ENCODE measurements at places on chromosomes 2 and 18. TPM values are rescaled to one million over a fixed set of nuclear protein-coding genes. Genes with fewer than 3 reads are reported as not detected.

RAD51AP2 gene
- polyA plus RNA-seq, result not detected

FTCDNL1 gene
- polyA plus RNA-seq, result 1.9 TPM

UBXN4 gene
- polyA plus RNA-seq, result 193 TPM

MALT1 gene
- polyA plus RNA-seq, result 12.6 TPM

GULP1 gene
- 6.1 TPM for polyA plus RNA-seq

PRSS56 gene
- polyA plus RNA-seq, result not detected

DNA sequence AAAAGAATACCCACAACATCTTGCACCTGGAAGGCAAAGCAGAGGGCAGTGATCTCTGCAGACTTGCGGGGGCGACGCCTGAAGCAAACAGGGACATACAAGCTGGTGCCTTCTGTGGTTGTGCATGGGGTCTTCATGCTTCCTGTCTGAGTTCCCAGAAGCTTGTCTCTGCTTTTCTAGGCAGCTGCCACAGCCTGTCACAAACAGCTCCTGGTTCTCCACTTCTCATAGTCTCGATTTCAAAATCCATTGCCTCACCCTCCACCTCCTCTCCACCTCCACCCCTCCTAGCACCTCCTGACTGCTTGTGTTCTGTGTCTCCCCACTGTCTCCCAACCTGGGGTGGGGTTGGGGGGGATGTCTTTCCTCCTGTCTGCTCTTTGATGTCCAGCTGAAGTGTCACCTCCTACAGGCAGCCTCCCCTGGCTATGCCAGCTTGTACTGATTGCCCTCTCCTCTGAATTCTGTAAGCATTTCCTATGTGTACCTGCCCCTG is 1.7 kb upstream of the PROC start:
- H3K4me3 ChIP-seq, result no peak overlapping the region
- H3K27me3 ChIP-seq, result no peaks in the 10 kb centered on the region
- DNase-seq, result no peak
- no peaks in the 10 kb centered on the region for H3K36me3 ChIP-seq

DNA sequence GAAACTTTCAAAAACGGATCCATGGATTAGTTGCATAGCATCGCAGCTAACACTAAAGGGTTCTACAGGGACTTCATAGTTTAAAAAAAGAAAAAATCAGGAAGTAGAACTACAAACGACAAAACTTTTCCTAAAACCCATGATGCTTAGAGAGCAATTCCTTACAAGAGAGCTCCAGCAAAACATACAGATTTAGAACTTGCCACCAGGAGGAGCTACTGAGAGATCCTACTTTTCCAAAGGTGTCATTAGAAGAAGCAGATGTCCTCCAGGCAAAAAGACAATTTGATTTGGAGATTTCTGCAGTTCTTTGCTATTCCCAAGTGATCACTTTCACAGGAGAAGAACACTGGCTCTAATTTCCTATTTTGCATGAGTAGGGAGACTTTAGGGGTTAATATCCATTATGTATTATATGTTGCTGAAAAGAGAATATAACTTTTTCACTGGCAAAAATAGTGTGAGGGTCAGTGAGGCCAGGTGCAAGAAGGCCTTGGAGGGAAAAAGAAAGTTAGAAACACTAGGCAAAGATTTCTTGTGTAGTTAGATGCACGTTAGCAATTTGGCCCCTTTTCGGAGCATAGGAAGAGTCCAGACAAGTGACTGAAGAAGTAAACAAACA is 436.2 kb downstream of the SUCLG1 start:
- H3K36me3 ChIP-seq, result no peaks in the 10 kb centered on the region
- no peaks in the 10 kb centered on the region for H3K27me3 ChIP-seq
- peak; percentile 53 for DNase-seq
- no peak overlapping the region for H3K27ac ChIP-seq

- no peak for DNase-seq
- H3K4me1 ChIP-seq, result no peaks in the 10 kb centered on the region
- H3K27ac ChIP-seq, result no peak overlapping the region
- H3K27me3 ChIP-seq, result no peaks in the 10 kb centered on the region
- no peak overlapping the region for H3K4me3 ChIP-seq
Observed at GRCh38 chr2:141423124-141423523, 707.7 kb downstream of the LRP1B start.

GRCh38 chr18:58012356-58012755 is 31.7 kb upstream of the NEDD4L start:
- H3K27ac ChIP-seq, result no peak overlapping the region
- peaks cover 22% of the 10 kb centered on the region for H3K4me1 ChIP-seq
- H3K4me3 ChIP-seq, result no peak overlapping the region
- no peaks in the 10 kb centered on the region for H3K27me3 ChIP-seq
- DNase-seq, result no peak

DNA sequence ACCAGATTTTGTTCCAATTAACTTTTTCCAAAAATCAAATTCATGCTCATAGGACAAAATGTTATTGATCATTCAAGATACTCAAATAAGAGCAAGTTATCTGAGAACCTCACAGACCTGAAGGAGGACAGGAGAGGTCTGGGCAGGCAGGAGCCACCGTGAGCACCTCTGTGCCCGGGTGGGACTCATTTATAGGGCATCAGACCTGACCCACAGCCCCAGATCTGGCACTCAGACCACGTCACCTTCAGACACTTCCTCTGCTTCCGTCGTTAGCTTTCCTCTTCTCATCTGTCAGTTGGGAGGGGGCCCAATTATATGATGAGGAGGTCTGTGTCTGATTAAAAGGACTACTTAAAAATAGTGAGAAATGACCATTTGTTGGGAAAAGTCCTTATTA is 169.4 kb downstream of the EIPR1 start:
- no peak overlapping the region for H3K4me3 ChIP-seq
- H3K27me3 ChIP-seq, result no peaks in the 10 kb centered on the region
- no peak for DNase-seq
- no peaks in the 10 kb centered on the region for H3K4me1 ChIP-seq
- H3K36me3 ChIP-seq, result no peaks in the 10 kb centered on the region
- no peak overlapping the region for H3K27ac ChIP-seq

GRCh38 chr2:179932786-179933185 is 71.4 kb upstream of the ZNF385B start:
- no peak overlapping the region for H3K4me3 ChIP-seq
- H3K27ac ChIP-seq, result no peak overlapping the region
- peaks cover 6% of the 10 kb centered on the region for H3K4me1 ChIP-seq
- peak; percentile 22 for DNase-seq
- no peaks in the 10 kb centered on the region for H3K27me3 ChIP-seq
- H3K36me3 ChIP-seq, result no peaks in the 10 kb centered on the region

DNA sequence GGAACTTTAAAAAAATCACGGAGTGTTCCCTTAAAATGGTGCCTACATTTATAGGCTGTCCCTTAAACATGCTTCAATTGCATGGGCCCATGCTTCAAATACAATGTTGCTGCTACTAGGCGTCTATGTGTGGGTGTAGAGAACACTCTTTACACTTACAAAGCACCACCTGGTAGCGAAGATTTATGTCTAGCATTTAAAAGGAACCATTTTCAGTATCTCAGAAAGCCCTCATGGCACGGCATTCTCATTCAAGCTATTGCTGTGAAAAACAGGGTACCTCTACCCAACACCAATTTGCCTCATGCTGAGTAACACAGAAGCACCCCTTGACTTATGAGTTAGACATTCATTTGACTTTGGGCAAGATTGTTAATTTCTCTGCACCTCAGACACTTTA is 112.9 kb upstream of the CNTNAP5 start:
- no peaks in the 10 kb centered on the region for H3K27me3 ChIP-seq
- H3K27ac ChIP-seq, result no peak overlapping the region
- H3K4me3 ChIP-seq, result no peak overlapping the region
- no peaks in the 10 kb centered on the region for H3K4me1 ChIP-seq
- DNase-seq, result no peak

DNA sequence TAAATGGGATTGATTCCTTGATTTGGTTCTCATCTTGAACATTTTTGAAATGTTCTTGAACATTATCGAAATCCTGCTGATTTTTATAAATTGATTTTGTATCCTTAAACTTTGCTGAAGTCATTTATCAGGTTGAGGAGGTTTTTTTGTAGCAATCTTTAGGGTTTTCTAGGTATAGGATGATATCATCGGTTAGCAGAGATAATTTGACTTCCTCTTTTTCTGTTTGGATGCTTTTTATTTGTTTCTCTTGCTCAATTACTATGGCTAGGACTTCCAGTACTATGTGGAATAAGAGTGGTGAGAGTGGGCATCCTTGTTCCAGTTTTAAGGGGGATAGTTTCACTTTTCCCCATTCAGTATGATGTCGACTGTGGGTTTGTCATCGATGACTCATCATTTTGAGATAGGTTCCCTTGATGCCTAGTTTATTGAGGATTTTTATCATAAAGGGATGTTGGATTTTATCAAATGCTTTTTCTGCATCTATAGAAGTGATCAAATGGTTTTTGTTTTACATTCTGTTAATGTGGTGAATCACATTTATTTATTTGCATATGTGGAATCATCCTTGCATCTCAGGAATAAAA is 201.5 kb upstream of the ZSWIM2 start:
- H3K27ac ChIP-seq, result no peak overlapping the region
- no peaks in the 10 kb centered on the region for H3K4me1 ChIP-seq
- no peaks in the 10 kb centered on the region for H3K36me3 ChIP-seq
- no peaks in the 10 kb centered on the region for H3K27me3 ChIP-seq
- DNase-seq, result no peak
- H3K4me3 ChIP-seq, result no peak overlapping the region

GRCh38 chr18:9429662-9429993 is 45.7 kb upstream of the RALBP1 start:
- peak overlapping the region; percentile 14 for H3K27ac ChIP-seq
- no peak overlapping the region for H3K4me3 ChIP-seq
- DNase-seq, result peak; percentile 65
- no peaks in the 10 kb centered on the region for H3K27me3 ChIP-seq
- no peaks in the 10 kb centered on the region for H3K36me3 ChIP-seq
- peaks cover 12% of the 10 kb centered on the region for H3K4me1 ChIP-seq
